ENCODE measurements at places on chromosomes 3 and 15.

DNA sequence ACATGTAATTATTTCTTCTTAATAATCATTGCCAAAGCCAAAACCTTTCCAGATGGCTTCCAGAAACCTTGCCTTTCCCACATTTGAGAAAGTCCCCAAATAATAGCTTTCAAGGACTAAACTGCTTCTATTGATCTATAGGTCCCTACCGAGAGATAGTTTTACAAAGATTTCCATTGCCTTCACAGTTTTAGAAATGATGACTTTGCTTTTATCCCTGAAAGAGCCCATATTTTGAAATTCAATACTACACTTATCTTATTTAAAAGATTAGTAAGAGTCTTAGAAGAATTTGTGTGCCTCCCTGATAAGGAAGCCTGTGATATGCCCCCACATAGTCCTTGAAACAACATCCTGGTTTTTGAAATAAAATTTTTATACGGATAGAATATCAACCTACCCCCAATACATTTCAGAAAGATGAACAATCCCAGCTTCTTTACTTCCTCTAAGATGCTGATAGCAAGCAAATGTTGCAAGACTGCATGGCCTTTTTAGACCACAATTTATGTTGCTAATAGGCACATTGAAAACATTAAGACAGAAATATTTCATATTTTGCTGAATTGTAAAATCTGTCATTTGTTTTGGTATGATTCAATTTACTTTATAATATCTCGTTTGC lies 146.3 kb downstream of the TMCO5A start:
- DNase-seq: no peak

- DNase-seq: no peak
Measured at GRCh38 chr15:40554161-40554525, 10.7 kb downstream of the CCDC32 start.

DNA sequence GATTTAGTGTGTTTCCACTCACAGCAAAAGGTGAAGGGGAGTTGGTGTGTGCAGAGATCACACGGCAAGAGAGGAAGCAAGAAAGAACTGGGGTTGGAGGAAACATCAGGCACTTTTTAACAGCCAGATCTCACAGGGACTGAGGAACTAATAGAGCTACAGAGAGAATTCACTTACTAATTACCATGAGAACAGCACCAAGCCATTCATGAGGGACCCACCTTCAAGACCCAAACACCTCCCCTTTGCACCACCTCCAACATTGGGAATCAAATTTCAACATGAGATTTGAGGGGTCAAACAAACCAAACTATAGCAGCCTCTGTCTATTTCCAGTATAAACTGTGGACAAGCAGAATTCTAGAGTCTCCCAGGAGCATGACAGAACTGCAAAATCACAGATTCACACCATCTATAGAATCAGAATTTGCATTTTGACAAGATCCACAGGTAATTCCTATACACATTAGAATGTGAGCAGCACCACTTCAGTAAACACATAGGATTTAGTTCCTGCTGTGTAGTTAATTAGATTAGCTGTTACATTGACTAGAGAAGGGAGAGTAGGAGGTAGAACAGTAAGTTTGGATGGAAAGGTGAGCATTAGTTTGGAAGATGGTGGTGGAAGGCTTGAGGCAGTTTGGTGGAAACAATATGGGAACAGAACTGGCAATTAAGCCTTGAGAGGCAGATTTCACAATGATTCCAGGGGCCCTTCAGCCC lies 311.7 kb downstream of the NSUN3 start:
- no peak for DNase-seq

- no peak for DNase-seq
Measured at GRCh38 chr15:85584872-85585271, 204.5 kb downstream of the AKAP13 start.

- no peak for DNase-seq
Measured at GRCh38 chr3:197951392-197951990, 1.5 kb downstream of the RPL35A start.

DNA sequence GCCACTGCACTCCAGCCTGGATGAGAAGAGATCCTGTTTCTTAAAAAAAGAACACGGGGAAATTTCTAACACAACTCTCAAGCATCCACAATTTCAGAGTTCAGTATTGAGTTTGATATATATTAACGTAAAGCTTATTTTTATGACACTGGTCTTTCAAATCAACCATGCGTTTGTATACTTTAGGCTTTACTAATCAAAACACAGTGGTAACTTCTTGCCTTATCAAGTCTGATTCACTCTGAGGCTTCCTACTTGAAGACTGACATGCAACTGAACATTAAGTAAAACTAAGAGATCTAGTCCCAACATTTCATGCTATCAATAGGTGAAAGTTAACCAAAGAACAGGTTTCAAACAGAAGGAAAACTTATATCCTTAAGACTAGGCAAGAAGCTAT lies 46.7 kb downstream of the PRTG start:
- DNase-seq: no peak

DNA sequence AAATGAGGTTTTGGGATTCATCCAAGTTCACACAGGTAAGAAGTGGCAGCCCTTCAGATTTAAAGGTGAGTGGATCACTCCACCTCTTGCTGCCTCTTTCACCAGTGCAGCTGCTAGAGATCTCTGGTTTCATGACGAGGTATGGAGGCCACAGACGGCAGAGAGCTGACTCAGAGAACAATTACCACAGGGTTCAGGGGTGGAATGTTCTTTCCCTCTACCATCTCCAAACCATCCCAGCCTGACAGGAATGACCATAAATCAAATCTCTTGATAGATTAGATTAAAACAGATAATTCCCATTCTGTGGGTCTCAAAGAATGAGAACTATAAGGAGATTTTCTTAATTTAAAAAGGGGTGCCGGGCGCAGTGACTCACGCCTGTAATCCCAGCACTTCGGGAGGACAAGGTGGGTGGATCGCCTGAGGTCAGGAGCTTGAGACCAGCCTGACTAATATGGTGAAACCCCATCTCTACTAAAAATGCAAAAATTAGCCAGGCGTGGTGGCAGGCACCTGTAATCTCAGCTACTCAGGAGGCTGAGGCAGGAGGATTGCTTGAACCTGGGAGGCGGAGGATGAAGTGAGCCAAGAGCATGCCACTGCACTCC lies 174.2 kb upstream of the ATP11B start:
- DNase-seq: no peak

DNA sequence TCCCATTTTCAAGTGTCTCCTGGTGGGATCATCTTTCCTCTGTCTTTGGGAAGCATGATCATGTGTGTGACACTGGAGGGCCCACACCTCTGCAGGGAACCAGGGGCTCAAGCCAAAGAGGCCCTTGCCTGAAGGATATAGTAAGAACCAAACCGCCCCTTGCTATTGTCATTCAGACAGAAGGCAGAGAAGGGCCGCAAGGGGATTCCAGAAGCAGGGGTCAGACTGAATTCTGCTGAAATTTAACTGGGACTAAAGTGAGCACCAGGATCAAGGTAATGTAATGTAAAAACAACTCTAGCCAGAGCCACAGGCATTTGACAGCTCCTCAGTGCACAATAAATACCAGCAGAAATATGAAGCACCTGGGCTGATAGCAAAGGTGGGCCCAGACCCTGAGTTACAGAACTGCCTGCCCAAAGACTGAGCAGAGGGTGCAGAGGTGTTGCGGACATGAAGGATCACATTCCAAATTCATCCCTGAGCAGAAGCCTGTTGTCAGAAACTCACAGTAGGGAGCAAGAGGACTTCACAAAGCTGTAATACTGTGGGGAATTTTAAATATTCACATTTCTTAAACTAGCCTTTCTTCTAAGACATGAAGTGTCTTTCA lies 46.0 kb upstream of the RASGRF1 start:
- no peak for DNase-seq

GRCh38 chr3:187875863-187876262 lies 130.6 kb upstream of the BCL6 start:
- DNase-seq: no peak

DNA sequence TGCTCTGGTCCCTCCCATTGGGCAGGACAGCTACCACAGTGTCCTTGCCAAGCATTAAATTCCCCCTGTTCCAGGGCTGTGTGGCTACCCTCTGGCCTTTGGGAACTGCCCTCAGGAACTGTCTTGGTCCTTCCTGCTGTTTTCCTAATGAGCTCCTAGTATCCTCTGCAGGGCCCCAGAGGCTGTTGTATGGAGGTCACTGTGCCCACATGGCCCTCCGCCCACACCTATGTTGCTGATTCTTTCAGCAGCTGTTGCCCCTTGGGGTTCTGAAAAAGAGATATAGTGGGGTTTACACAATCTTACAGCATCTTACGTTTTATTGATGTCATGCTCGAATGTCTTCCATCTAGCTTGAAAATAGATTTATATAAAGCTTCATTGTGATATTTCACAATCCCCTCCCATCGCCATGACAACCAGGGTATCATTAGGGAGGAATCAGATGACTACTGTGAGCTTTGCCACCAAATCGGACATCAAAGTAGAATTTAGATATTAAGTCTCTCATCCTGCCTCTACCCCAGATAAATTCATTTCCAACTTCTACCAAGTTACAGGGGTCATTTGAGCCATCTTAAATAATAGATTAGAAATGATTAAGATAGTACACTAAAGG lies 97.1 kb upstream of the NR2E3 start:
- DNase-seq: no peak

- DNase-seq: no peak
Measured at GRCh38 chr15:101491734-101492640, 2.5 kb upstream of the PCSK6 start.

- no peak for DNase-seq
Measured at GRCh38 chr3:70832089-70832833, 519.8 kb upstream of the MDFIC2 start.

DNA sequence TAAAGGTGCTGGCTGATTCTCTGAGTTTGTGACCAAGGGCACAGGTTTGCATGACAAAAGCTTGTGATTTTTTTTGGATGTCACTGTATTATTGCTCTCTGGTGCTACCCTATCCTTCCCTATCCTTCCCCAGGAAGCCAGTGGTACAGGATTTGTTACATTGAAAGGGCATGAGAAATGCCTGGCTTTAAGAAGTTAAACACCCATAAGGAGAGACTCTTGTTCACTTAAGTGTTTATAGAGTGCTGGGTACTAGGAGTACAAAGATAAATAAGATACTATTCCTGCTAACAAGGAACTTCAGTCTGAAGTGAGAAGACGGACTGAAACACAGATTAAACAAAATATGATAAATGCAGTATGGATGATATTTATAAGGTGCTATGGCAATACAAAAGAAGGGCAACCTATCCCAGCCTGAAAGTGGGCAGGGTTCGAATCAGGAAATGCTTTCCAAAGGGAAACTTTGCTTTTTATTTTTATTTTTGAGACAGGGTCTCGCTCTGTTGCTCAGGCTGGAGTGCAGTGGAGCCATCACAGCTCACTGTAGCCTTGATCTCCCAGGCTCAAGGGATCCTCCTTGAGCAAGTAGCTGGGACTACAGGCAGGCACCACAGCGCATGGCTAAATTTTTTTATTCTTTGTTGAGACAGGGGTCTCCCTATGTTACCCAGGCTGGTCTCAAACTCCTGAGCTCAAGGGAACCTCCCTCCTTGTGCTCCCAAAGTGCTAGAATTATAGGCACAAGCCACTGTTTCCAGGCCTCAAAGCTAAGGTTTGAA lies 11.2 kb downstream of the LCMT2 start:
- DNase-seq: no peak

GRCh38 chr15:57354436-57355123 lies 21.7 kb upstream of the CGNL1 start:
- no peak for DNase-seq

GRCh38 chr15:74127255-74127953 lies 3.0 kb upstream of the ISLR2 start:
- DNase-seq: peak; percentile 90

DNA sequence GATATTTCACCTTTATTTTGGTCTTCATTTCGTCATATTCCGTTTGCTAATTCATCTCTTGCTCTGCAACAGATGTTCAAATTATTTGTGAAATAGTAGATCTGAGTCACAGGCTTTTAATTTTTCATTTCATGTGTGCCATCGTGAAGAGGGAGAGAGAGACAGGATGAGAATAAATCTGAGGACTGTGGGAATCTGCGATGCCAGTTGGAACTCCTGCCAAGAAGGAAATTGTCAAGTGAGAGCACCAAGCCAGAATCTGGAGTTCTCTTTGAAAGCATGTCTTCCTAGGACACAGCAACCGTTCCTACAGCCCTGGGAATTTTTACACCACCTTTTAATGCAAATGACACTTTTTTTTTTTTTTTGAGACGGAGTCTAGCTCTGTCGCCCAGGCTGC lies 48.8 kb downstream of the NSMCE3 start:
- DNase-seq: no peak

DNA sequence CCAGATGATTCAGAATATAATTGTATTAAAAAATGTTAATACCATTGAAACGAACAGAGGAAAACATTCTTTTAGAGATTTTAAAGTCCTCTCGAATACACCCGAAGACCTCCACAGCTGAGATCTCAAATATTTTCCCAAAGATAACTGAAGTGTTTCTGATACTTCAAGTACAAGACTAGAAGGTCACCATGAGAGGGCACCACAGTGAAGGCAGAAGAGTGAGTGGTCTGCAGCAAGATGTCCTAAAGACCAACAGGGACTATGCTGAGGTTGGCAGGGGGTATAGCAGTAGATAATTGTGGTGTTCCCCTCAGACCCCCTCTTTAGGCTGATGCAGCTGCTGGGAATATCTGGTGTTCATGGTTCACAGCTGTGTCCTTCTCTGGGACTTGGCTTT lies 156.5 kb downstream of the PDCD6IP start:
- DNase-seq: no peak

GRCh38 chr3:170469151-170470062 lies 50.7 kb downstream of the CLDN11 start:
- no peak for DNase-seq

DNA sequence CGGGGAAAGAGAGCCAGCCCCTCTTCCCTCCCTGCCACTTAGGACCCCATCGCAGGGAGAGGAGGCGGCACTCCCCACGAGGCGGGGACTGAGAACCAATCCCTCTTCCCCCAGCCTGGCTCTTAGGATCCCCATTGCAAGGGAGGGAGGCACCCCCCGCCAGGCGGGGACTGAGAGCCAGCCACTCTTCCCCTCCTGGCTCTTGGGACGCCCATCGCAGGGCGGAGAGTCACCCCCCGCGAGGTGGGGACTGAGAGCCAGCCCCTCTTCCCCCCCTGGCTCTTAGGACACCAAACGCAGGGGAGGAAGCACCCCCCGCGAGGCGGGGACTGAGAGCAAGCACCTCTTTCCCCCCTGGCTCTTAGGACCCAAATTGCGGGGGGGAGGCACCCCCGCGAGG lies 34.2 kb upstream of the SSUH2 start:
- no peak for DNase-seq

GRCh38 chr15:25937796-25938195 lies 74.7 kb upstream of the ATP10A start:
- no peak for DNase-seq

DNA sequence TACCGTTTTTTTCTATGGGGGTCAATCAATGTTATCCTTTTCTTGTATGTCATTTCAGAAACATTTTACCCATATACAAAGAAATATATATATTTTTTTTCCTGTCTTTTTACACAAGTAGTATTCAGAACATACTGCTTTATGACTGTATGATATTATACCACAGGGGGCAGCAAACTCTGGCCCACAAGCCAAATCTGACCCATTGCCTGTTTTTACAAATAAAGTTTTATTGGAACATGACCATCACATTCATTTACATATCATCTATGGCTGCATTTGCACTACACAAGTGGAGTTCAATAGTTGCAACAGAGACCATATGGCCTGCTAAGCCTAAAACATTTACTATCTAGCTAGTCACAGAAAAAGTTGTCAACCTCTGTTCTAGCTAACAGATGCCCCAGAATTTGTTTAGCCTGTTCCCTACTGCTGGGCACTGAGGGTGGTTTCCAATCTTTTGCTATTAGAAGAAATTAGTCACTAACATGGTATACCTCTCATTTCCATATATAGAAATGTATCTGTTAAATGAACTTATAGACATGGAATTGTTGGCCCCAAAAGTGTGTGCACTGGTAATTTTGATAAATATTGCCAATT lies 57.7 kb downstream of the BFSP2 start:
- DNase-seq: no peak
